Glomerular endothelial cell (primary cell): ENCODE measurements at places on chromosomes 2 and 18. TPM values are rescaled to one million over a fixed set of nuclear protein-coding genes. Genes with fewer than 3 reads are reported as not detected.

- DNase-seq: peak; percentile 29
Observed at GRCh38 chr2:48589170-48589767, 28.4 kb upstream of the GTF2A1L start.

- no peak for DNase-seq
Observed at GRCh38 chr2:29394311-29394980, 279.2 kb downstream of the CLIP4 start.

- DNase-seq: no peak
Observed at GRCh38 chr2:106332054-106332453, 136.2 kb downstream of the RGPD3 start.

DNA sequence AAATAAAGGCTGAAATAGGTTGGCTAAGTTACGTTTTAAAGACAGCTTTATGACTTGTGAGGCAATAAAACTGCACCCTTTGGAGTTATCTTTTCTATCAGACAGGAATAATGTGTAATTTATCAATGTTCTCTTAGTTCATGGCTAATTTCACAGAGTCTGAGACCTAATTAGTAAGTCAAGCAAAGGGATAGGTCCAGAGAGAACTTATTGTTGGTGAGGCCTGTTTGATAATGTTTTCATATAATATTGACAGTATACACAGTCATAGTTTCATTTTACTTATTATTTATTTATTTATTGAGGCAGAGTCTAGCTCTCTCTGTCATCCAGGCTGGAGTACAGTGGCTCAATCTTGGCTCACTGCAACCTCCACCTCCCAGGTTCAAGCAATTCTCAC is 1.9 kb upstream of the IL36RN start:
- no peak for DNase-seq

DNA sequence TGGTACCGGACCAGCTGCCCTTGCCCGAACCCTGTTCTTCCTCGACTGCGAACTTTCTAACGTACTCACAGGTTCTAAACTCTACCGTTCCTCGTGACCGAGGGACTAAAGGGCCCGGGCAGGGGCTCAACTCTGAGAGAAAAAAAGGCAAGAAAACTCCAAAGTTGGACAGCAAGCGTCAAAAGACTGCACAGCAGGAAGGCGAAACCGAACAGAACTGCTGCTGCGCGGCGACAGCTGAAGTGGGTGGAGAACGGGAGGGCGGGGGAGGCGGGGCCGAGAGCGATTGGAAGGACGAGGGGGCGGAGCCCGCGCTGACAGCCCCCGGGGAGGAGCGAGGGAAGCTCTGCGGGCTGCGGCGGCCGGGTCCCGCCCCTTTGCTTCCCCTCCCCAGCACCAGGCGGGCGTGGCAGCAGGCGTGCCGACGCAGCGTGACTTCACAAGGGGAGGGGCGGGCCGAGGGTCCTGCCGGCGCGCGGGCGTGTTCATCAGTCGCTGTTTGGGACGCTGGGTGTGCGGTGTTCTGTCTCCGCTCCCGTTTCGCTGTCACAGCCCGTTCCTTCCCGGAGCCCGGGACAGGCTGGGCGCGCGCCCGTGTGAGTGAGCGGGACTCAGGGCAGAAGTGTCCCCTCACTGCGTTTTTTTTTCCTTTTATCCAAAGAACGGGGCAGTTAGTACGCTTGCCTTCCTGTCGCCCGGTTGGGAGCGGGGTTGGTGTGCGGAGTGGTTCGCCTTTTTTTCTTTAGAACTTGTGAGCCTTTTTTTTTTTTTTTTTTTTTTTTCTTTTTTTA is at the start of gene NABP1:
Gene NABP1, plus strand, starts transcription at position 491 of the 791 bp plus-strand sequence. CDS start 479 bp downstream, outside the sequence.
- no peak for DNase-seq

DNA sequence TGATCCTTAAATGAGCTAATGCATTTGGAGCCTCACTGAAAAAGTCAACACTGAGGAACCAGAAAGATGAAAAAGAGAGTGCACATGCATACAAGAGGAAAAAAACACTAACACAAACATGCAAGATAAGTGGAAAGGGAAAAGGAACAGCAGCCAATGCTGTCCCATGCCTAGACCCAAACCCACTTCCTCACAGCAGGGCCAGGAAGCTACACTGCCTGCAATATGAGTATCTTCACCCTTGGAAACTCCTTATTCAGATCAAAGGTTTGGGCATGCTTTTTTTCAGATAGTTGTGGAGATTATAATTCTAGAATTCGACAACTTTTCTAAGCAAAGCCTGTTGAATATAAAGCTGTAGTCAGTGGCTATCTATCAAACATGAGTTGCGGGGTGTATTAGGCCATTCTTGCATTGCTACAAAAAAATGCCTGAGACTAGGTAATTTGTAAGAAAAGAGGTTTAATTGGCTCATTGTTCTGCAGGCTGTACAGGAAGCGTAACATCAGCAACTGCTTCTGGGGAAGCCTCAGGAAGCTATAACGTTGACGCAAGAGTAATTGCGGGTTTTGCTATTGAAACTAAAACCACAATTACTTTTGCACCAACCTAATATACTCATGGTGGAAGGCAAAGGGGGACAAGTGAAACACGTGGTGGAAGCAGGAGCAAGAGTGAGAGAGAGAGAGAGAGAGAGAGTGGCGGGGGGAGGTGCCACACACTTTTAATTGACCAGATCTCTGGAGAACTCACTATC is 138.2 kb downstream of the MBD2 start:
- DNase-seq: no peak

DNA sequence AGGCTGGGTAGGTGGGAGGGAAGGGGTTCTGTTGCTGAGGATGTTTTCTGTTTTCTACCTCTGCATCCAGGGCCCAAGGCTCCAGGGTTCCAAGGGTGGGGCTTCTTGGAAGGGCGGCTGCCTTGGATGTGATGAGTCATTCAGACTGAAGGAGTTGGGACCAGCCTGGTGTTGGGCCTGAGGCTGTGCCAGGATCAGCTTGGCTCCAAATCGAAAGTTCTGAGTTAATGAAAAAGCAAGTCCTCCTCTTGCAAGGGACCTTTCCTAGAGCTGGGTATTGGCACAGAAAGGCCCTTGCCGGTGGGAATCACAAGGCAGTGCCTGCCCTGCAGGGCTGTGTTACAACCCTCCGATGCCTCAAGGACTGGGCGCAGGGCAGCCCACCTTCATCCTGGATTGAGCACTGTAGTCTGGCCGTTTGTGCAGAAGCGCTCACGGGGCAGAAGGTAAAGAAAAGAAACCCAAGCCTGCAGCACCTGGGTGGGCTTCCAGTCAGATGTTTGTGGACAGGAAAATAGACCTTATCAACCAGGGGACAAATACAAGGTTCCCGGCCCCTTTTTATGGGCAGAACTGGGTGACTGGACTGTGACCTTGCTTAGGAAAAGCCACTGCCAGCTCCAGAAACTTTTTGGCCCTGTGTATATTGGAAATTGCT is 52.5 kb upstream of the MCFD2 start:
- DNase-seq: no peak

GRCh38 chr2:158191076-158191895 is 89.6 kb downstream of the UPP2 start:
- DNase-seq: no peak

- no peak for DNase-seq
Observed at GRCh38 chr2:163715199-163715598, 20.6 kb downstream of the FIGN start.

DNA sequence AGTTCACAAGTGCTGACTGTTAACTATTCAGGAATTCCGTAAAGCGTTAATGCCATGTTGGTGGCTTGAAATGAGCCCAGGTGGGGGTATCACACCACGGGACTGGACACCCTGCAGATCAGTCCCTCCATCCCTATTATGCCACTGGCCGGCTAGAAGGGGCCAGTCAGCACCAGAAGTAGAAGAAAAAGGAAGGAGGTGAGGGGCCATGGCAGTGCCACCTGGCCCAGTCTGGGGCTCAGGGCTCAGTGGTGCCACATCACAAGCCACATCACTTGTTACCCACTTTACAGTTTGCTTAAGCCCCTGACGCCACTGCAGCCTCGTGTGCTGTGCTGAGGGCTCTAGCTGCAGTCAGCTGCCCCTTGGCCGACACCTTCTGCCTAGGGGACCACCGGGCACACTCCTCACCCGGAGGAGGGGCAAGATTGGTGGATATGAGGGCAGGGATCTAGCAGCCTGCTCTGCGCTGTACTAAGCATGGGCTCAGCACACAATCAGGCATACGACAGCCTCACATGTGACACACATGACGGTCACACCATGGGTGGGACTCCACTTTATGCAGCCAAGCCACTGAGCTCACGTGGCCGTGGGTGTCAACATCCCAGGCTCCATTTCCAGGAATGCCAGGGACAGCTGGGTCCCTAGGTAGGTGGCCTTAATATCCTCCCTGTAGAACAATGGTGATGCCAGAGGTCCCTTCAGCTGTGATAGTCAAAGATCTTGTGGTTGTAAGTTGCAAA is 3.6 kb downstream of the LIMS2 start:
- no peak for DNase-seq

DNA sequence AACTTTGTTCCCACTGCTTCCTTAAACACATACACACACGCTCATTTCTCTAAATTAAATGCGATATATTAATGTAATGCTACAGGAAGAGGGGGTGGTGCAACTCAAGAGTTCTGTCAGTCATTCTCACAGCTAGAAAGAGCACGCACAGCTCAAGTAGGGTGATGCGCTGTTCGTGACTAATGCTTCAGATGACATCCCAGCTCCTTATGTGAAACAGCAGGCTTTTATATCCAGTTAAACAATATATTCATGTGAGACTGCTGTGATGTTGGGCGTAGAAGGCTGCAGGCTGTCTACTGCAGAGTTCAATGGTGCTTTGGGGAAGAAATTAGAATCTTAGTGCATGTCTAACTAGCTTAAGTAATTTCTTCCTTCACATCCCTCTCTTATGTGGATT is 912.6 kb upstream of the FSHR start:
- no peak for DNase-seq

DNA sequence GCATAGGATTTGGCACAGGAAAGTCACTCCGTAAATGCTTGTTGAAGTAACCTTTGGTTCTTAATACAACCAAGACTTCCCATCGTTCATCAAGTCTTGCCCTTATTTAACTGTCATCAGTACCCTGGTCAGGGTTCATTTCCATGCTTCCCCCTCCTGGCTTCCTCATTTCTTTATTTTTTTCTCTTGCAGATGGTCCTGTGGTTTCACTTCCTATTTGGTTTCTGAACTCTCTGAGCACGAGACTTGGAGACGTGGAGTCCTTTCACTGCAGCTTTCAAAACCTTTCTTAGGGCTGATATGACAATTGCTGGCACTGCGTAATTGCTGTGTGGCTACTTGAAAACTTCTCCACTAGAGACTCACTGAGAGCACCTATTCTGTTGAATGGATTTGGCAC is 59.9 kb upstream of the PID1 start:
- DNase-seq: no peak

GRCh38 chr2:108403494-108403893 is 25.7 kb downstream of the SULT1C4 start:
- DNase-seq: no peak

DNA sequence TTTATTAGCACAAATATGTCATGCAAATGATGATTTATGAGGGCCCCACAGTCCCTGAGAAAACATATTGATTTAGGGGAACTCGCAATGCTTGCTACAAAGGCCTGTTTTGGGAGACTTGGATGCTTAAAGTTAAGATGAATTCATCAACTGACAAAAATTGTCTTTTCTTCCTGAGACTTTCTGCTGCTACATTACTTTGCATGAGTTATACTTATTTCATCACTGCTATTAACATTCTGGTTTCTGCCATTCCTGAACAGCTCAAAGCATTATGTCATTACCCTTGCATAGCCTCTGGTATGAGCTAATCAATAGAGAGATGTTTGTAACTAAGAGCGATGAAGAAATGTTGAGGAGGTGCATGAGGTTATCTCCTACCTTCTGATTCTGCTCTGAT is 74.4 kb downstream of the SOX11 start:
- no peak for DNase-seq

DNA sequence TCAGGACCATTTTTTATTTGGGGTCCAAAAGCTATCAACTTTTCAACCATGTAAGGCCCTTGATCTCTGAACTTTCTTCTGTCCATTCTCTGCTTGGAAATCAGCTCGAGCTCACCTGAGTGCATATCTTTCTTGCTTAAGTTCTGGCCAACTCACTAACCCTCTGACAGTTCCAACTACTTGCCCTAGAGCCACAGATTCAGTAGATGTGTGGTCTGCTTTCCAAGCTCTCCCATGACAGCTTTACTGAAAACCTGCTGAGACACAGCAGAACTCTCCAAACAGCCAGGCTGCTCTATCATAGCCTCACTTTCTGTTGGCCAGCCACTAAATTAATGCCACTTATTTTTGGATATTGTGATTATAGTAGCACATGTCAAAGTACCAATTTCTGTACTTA is 21.2 kb upstream of the IKZF2 start:
- DNase-seq: no peak

GRCh38 chr2:119156891-119157773 is 1.4 kb downstream of the C1QL2 start:
- DNase-seq: no peak

Gene SLC9A2
- 0.06 TPM in 1 of 2 replicates, not detected in the other for total RNA-seq

Gene CAVIN2
- 240 and 291 TPM in 2 replicates for total RNA-seq

Gene APOB
- 0.10 and 0.18 TPM in 2 replicates for total RNA-seq

Gene SCN1A
- not detected in 2 replicates for total RNA-seq

Gene TMEM17
- total RNA-seq: 2.5 and 2.9 TPM in 2 replicates

Gene PPP1R1C
- total RNA-seq: 0.93 and 1.4 TPM in 2 replicates

Gene LCT
- under 0.01 TPM in 1 of 2 replicates, not detected in the other for total RNA-seq

Gene CYS1
- total RNA-seq: 0.12 and 1.1 TPM in 2 replicates

Gene INPP5D
- 26.2 and 46.3 TPM in 2 replicates for total RNA-seq
